CD14-positive monocyte (primary cell): ENCODE measurements at places on chromosomes 2 and 18.
A peak's percentile ranks its signal among the peaks of the same experiment; 100 is the strongest.

- no peak for DNase-seq
Observed at GRCh38 chr2:19456705-19457309, 98.4 kb upstream of the OSR1 start.

DNA sequence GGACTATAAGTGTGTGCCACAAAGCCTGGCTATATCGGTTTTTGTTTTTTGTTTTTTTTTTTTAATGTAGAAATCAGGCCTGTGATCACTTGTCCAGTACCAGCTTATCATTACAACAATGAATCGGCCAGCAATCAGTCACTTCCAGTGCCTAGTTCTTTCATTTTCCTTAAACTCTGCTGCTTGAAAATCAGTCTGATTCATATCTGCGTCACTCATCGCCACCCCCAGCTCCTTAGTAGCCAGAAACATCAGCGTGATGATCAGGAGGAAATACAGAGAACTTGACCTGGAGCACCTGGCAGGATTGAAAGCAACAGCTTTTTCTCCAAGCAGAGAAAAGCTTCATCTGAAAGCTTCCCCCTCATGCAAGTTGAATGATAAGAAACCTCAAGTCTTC is 75.4 kb downstream of the SPTBN1 start:
- no peak for DNase-seq

DNA sequence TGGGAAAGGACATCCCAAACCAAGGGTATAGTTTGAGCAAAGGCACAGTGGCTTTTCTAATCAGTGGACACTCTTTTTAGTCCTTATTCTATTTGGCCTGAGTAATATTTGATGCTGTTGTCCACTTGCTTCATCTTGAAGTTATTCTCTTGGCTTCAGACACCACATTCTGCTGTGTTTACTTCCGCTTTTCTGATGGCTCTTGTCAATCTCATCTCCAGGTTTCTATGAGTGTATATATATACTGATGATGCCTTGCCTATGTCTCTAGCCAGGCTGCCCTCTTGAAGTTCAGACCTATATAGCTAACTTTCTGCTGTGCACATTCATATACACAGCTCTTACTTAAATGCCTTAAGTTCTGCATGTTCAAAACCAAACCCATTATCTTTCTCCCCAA is 83.1 kb downstream of the EFEMP1 start:
- no peak for DNase-seq

GRCh38 chr18:36078751-36079529 is 11.6 kb upstream of the RPRD1A start:
- no peak for DNase-seq

- no peak for DNase-seq
Observed at GRCh38 chr18:22604390-22604985, 186.8 kb upstream of the CTAGE1 start.

- no peak for DNase-seq
Observed at GRCh38 chr2:196187898-196188458, 16.6 kb upstream of the STK17B start.

GRCh38 chr18:58859907-58860306 is 4.8 kb upstream of the ZNF532 start:
- DNase-seq, result no peak

DNA sequence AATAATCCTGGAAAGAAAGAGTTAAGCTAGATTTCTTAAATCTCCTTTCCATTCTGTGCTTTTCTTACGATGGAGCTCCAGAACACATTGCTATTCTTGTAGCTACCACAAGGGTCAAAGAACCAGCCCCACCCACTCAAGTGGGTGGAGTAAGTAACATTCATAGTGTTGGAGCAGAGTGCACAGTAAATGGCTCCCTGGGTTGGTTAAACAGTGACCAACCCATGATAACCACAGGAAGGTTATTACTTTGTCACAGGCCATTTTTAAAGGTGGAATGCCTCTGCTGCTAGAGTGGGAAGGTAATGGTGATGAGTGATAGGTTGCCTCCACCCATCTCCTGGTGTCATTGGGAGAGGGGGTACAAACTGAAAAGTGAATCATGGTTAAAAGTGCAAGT is 13.9 kb downstream of the ARPC2 start:
- DNase-seq, result peak; percentile 38

DNA sequence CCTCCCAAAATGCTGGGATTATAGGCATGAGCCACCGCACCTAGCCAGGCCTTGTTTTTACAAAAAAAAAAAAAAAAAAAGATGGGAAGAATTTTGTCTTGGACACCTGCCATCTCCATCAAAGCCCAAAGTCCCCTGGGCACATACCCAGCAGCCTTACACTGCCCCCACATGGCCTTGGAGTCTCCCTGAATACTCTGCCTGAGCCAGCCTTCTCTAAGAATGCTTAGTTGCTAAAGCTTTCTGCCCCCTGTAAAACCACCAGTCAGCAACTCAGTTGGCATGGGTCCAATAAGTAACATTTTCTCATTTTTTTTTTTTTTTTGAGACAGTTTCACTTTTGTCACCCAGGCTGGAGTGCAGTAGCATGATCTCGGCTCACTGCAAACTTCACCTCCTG is 40.6 kb downstream of the SPC25 start:
- DNase-seq, result no peak

DNA sequence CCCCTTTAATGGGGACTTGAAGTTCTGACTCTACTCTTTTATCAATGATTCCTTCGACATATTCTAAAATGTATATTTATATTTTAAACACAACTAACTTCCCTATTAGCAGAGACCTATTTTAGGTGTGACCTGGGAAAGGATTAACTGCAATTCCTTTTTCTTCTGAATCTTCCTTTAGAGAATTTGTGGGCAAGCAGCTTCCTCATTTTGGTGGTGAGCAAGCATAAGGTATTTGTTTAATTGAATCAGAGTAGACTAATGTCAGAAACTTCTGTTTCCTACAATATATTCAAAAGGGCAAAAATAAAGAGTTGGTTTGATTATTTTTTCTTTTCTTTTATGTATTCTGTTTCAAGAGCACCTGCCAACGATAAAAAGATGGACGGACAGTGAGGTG is 237.0 kb downstream of the IKZF2 start:
- DNase-seq, result no peak

GRCh38 chr2:210195101-210195852 is 24.1 kb upstream of the KANSL1L start:
- DNase-seq, result peak; percentile 47

GRCh38 chr2:25032901-25033300 is 9.0 kb upstream of the EFR3B start:
- DNase-seq, result no peak

GRCh38 chr2:169877398-169877797 is 50.1 kb downstream of the UBR3 start:
- DNase-seq, result no peak

GRCh38 chr2:109479804-109480203 is 134.0 kb downstream of the SEPTIN10 start:
- no peak for DNase-seq

- DNase-seq, result no peak
Observed at GRCh38 chr18:36089001-36089400, 21.6 kb upstream of the RPRD1A start.

- DNase-seq, result no peak
Observed at GRCh38 chr2:179849719-179850118, 11.7 kb downstream of the ZNF385B start.

- DNase-seq, result no peak
Observed at GRCh38 chr18:65527879-65528633, 222.8 kb upstream of the CDH7 start.

DNA sequence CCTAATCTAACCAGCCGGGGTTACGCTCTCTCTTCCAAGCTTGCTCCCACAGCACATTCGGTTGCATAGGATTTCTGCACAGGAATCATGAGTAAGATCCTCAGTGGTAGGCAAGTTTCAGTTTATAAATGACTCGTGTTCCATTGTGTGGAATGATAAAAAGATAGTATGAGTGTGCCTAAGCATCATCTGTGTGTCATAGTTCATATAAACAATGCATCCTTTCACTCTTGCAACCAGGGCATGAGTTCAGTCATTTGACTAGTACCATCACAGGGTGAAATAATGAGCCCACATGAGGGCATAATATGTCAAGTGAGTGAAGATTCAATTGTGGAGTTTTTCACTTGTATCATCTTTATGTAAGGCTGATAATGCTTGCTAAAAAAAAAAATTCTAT is 417.1 kb upstream of the CDH2 start:
- DNase-seq, result no peak

DNA sequence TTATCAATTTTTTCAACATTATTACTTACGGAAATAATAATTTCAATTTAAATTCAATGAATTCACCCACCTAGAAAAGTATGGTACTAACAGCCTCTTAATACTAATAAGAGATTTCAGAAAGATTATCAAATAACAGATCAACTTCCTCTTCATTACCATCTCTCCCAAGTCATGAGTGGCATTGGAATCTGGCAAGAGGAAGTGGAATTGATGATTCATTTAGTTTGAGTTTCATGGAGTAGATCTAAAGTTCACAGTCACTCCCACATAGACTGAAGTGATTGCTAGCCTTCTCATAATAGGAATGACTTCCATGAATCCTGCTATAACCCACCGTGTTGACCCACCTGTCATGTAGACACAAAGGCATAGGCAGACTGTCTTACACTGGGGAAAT is 77.7 kb upstream of the WDR75 start:
- DNase-seq, result peak; percentile 40

DNA sequence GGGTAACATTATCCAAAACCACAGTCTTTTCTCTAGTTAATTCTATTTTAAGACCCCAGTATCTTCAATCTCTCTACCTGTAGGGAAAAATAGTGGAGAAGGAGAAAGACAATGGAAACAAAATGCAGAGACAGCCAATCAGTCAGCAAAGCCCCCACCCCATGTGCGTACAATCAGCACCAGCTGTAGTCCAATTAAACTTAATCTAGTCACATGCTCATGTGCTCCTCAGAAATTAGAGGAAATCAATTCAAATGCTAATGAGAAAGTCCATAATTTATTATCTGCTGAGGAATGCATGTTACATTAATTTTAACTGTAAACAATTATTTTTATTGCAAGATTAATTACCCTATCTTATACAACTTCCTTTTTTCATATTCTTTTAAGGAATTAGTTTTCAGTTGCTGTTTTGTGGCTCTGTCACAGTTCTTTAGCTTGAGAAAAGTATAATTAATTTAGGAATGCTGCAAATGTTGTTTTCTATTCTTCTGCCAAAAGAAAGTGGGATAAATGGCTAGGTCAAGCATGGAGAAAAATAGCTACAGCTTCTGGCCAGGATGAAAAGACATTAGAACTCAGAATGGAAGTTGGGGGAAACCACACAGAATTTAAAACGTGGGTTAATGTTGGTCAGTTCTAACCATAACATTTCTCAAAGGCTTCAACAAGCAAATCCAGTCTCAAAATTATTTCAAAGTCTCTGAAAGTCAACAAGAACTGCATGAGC is 232.4 kb upstream of the HNRNPA3 start:
- DNase-seq, result no peak

DNA sequence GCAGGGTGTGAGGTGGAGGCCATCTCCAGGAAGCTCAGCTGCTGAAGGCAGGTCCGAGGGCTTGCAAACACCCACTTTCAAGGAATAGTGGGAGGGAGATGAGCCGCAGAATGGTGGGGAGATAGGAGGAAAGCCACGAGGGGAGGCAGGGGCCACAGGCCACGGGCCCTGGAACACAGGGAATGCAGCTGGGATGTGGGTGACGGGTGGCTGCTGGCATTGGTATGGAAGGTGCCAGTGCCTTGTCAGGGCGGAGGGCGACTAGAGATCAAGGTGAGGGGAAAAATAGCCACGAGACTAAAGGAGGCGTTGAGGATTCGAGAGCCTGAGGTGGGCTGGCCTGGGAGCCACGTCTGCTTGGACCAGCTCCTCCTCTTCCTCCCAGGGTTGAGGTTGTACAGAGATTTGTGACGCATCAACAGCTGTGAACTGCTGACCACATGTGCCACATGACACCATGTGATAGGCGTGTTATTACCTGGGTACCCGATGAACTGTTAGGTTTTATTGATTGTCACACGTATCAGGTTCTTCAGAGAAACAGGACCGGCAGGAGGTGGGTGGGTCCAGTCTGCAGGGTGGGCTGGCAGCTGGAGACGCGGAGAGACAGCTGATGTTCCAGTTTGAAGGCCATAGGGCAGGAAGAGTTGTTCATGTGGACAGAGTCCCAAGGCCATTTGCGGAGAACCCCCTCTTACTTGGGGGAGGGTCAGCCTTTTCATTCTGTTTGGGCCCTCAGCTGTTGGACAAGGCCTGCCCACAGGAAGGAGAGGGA is 9.9 kb downstream of the IMPA2 start:
- DNase-seq, result no peak

DNA sequence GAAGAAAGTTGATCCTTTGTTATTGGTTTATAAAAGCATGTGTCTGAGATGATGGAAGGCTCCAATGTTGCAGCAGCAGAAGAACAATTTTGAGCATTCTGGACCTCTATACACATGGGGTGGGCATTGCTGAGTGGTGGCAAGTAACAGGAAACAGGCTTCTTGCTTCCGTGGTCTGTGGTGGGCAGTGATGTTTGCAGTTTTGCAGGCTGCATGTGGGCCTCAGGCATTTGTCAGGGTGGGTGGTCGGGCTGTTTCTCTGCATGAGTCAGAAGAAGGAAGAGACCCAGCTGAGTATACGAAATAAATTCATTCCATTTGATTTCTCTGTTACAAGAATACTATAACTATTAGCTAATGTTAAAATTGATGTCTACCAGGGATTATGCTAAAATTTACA is 239.5 kb upstream of the COL3A1 start:
- DNase-seq, result no peak

- no peak for DNase-seq
Observed at GRCh38 chr2:234388591-234388990, 108.3 kb downstream of the ARL4C start.

DNA sequence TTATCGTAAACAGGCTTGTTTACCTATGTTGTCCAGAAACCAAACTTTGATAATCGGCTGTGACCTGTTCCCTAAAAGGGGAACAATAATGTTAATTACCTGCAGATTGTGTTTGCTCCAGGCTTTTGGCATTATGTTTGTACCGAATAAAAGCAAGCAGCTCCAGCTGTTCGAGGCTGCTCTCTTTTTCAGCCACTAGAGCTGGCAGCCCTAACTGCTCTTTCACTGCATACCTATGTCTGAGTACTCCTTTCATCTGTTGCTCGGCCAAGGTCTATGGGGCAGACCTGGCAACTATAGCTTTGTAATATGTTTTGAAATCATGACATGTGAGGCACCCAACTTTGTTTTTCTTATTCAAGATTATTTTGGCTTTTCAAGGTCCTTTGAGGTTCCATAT is 77.8 kb upstream of the EHBP1 start:
- DNase-seq, result no peak

- DNase-seq, result no peak
Observed at GRCh38 chr2:133819906-133820305, 251.6 kb upstream of the NCKAP5 start.

- DNase-seq, result no peak
Observed at GRCh38 chr2:136067897-136068580, 49.9 kb downstream of the CXCR4 start.

- no peak for DNase-seq
Observed at GRCh38 chr2:60973705-60974104, 43.8 kb upstream of the PEX13 start.

DNA sequence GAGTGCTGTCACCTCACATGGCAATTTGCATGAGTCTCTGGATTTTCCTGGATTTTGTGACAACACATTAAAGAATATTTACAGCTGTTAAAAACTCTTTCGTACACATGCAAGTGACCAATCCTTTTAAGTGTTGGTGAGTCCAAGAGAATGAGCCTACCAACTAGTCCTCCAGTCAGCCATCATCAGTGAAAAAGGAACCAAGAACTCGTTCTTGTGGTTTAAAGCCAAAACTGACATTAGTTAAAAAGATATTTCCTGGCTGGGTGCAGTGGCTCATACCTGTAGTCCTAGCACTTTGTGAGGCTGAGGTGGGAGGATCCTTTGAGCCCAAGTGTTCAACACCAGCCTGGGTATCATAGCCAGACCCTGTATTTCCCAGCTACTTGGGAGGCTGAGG is 215.4 kb upstream of the ITGA4 start:
- DNase-seq, result no peak

- DNase-seq, result no peak
Observed at GRCh38 chr2:100818606-100819369, 1.2 kb upstream of the NPAS2 start.
